Keratinocyte (primary cell): ENCODE measurements at places on chromosomes 12 and 14.

DNA sequence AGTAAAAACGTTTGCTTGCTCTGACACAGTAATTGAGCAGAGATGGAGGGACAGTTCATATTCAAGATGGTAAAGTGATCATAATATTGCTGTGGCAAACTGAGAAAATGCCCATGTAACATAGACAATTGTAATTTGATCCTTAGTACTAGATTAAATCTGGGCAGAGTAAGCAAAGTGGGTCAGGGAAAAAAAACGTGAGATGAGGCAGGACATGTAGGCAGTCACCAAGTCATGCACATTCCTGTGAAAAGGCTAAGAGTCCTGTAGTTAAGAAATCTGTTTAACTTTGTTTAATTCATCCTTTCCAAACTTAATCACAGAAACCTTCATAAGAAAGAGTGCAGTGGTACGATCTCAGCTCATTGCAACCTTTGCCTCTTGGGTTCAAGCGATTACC is 16.1 kb downstream of the BTBD7 start:
- no peak overlapping the region for H3K27ac ChIP-seq
- peaks cover 24% of the 10 kb centered on the region for H3K4me1 ChIP-seq
- H3K36me3 ChIP-seq = no peaks in the 10 kb centered on the region
- no peaks in the 10 kb centered on the region for H3K27me3 ChIP-seq

- H3K27me3 ChIP-seq = no peaks in the 10 kb centered on the region
- H3K36me3 ChIP-seq = no peaks in the 10 kb centered on the region
- peak overlapping the region; percentile 85 for H3K27ac ChIP-seq
- no peak for DNase-seq
- no peak overlapping the region for H3K4me3 ChIP-seq
- peaks cover 12% of the 10 kb centered on the region for H3K4me1 ChIP-seq
These were observed 190.4 kb downstream of the SLC25A21 start for GRCh38 chr14:36981832-36982529.

DNA sequence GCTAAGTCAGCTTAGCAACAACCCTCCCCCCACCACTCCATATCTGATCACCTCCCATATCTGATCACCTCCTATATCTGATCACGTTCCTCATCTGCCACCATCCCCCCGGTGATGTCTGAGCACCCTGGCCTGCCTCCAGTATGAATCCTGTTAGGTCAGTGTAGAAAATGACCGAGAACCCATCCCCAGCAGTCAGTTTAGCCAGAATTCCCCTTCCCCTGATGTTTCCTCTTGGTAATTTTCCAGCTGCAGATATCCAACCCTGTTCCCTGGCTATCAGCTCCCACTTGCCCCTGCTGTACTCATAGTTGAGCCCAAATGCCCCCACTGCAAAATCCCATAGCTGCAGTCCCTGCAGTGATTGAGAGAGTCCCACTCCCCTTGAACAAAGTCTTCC is 12.5 kb downstream of the SELPLG start:
- peaks cover 2% of the 10 kb centered on the region for H3K4me1 ChIP-seq
- no peaks in the 10 kb centered on the region for H3K36me3 ChIP-seq
- H3K27me3 ChIP-seq = peaks cover 6% of the 10 kb centered on the region
- H3K27ac ChIP-seq = no peak overlapping the region

- no peaks in the 10 kb centered on the region for H3K27me3 ChIP-seq
- no peak overlapping the region for H3K4me3 ChIP-seq
- H3K4me1 ChIP-seq = peaks cover 4% of the 10 kb centered on the region
- no peak for DNase-seq
- no peaks in the 10 kb centered on the region for H3K36me3 ChIP-seq
These were observed 34.1 kb upstream of the C12orf75 start for GRCh38 chr12:105296116-105297089.

GRCh38 chr12:56932146-56932545 is 2.1 kb downstream of the SDR9C7 start:
- no peak overlapping the region for H3K4me3 ChIP-seq
- no peaks in the 10 kb centered on the region for H3K36me3 ChIP-seq
- H3K27ac ChIP-seq = no peak overlapping the region

GRCh38 chr12:15829949-15830348 is 40.8 kb upstream of the EPS8 start:
- no peaks in the 10 kb centered on the region for H3K36me3 ChIP-seq
- DNase-seq = no peak
- H3K27me3 ChIP-seq = no peaks in the 10 kb centered on the region
- no peak overlapping the region for H3K27ac ChIP-seq
- no peak overlapping the region for H3K4me3 ChIP-seq
- peaks cover 10% of the 10 kb centered on the region for H3K4me1 ChIP-seq

DNA sequence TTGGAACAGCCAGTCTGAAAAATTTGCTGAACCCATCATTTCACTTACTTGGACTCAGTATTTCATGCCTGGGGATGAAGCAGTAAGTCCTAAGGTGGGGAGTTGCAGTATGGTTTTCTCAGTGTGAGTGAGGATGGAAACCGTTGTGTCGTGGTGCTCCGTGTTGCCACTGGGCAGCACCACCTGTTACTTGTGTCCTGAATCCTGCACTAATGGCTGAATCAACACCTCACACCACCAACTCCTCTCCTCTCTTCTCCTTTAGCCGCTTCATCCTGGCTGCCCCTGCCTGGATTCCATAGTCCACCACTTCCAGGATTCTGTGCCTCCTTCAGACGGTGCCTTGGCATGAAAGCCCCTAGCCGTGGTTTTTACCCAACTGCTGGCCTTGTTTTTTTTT is 3.0 kb upstream of the EP400 start:
- no peak overlapping the region for H3K4me3 ChIP-seq
- no peak overlapping the region for H3K27ac ChIP-seq
- H3K4me1 ChIP-seq = peaks cover 3% of the 10 kb centered on the region
- DNase-seq = no peak

- no peaks in the 10 kb centered on the region for H3K27me3 ChIP-seq
- H3K4me1 ChIP-seq = peaks cover 15% of the 10 kb centered on the region
- H3K36me3 ChIP-seq = no peaks in the 10 kb centered on the region
- no peak for DNase-seq
- no peak overlapping the region for H3K4me3 ChIP-seq
These were observed 12.7 kb upstream of the HNF1A start for GRCh38 chr12:120965534-120966091.

GRCh38 chr14:58701156-58701555 is 63.4 kb downstream of the DACT1 start:
- H3K27ac ChIP-seq = no peak overlapping the region
- no peak overlapping the region for H3K4me3 ChIP-seq
- no peak for DNase-seq

DNA sequence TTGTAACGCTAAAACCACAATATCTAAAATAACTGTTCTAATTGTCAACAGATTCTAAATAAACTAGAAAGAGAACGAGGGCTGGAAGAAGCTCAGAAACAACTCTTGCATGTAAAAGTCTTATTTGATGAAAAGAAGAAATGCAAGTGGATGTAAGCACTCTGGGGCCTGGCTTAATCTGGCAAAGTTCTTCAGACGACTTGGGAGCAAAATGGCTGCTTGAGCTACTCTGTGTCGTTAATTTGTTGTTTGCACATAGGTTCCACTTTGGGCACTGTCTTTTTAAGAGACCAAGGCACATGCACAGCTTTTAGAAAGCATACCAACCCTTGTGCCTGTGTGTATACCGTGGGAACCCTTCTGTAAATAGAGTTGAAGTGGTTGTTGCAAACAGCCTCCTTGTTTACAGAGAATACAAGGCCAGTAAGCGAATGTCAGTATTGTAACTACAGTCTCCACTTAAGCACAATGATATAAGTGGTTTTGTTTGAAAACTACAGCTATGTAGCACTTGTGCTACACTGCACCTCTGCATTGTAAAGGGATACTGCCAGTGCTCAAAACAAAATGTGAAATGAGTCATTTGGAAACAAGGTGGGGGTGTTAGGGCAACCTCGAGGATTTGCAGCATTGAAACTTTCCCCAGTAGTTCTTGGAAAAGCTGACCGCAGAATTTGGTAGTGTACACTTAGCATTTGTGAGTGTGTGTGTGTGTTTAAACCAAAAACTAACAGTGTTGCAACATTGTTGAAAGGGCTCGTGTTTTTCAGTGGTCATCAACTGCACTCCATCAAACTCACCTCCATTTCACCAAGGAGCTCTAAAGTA is 154.3 kb downstream of the CEP83 start:
- no peaks in the 10 kb centered on the region for H3K4me1 ChIP-seq
- no peak overlapping the region for H3K4me3 ChIP-seq
- no peak overlapping the region for H3K27ac ChIP-seq
- H3K27me3 ChIP-seq = no peaks in the 10 kb centered on the region
- DNase-seq = no peak
- H3K36me3 ChIP-seq = peaks cover 5% of the 10 kb centered on the region

GRCh38 chr14:92586963-92587699 is 73.5 kb downstream of the RIN3 start:
- no peaks in the 10 kb centered on the region for H3K27me3 ChIP-seq
- no peak overlapping the region for H3K27ac ChIP-seq
- DNase-seq = no peak

- H3K27ac ChIP-seq = no peak overlapping the region
- H3K4me1 ChIP-seq = peaks cover 50% of the 10 kb centered on the region
- H3K4me3 ChIP-seq = no peak overlapping the region
- DNase-seq = peak; percentile 23
- no peaks in the 10 kb centered on the region for H3K36me3 ChIP-seq
These were observed 6.3 kb upstream of the RIN3 start for GRCh38 chr14:92507174-92507768.

- peaks cover 8% of the 10 kb centered on the region for H3K4me1 ChIP-seq
- no peak for DNase-seq
- no peak overlapping the region for H3K27ac ChIP-seq
- H3K27me3 ChIP-seq = peaks cover 17% of the 10 kb centered on the region
These were observed 8.6 kb upstream of the KRT8 start for GRCh38 chr12:52913431-52913821.

GRCh38 chr12:89185889-89186288 is 166.4 kb downstream of the DUSP6 start:
- no peak overlapping the region for H3K27ac ChIP-seq
- no peaks in the 10 kb centered on the region for H3K36me3 ChIP-seq
- H3K4me3 ChIP-seq = no peak overlapping the region
- H3K27me3 ChIP-seq = no peaks in the 10 kb centered on the region
- H3K4me1 ChIP-seq = peaks cover 12% of the 10 kb centered on the region
- no peak for DNase-seq

DNA sequence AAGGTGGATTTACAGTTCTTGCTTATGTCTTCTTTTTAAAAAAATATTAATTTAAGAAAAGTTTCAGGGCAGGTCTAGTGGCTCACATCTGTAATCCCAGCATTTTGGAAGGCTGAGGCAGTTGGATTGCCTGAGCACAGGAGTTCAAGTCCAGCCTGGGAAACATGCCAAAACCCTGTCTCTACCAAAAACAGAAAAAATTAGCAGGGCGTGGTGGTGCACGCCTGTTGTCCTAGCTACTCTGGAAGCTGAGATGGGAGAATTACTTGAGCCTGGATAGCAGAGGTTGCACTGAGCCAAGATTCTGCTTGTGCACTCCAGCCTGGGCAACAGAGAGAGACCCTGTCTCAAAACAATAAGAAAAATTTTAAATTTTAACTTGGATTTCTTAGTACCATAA is 5.4 kb upstream of the TAS2R46 start:
- H3K4me1 ChIP-seq = no peaks in the 10 kb centered on the region
- no peak for DNase-seq
- no peak overlapping the region for H3K4me3 ChIP-seq
- no peaks in the 10 kb centered on the region for H3K36me3 ChIP-seq

DNA sequence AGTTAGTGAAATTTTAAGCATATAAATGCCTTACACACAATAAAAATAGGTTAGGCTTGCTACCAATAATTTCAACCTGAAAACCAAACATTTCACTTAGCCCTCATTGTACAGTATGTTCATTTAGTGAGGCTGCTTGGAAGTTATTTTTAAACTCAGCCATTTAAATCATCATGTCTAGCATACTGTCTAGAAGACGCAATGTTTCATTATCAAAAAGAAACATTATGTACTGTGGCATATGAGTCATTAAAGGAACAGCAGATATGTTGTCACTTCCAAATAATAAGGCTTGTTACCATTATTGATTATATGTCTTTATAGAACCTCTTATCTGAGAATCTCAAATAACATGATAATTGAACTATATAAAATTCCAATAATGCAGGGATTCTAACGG is 304.7 kb downstream of the RMST start:
- H3K4me1 ChIP-seq = no peaks in the 10 kb centered on the region
- no peak overlapping the region for H3K4me3 ChIP-seq

GRCh38 chr12:81080431-81080983 is 2.6 kb downstream of the ACSS3 start:
- H3K36me3 ChIP-seq = no peaks in the 10 kb centered on the region
- DNase-seq = no peak
- peaks cover 12% of the 10 kb centered on the region for H3K27me3 ChIP-seq
- no peak overlapping the region for H3K27ac ChIP-seq
- no peak overlapping the region for H3K4me3 ChIP-seq

GRCh38 chr12:64609536-64610078 is 688 bp upstream of the RASSF3 start:
- DNase-seq = no peak
- peaks cover 12% of the 10 kb centered on the region for H3K4me1 ChIP-seq
- no peaks in the 10 kb centered on the region for H3K27me3 ChIP-seq
- peak overlapping the region; percentile 70 for H3K27ac ChIP-seq
- peak overlapping the region; percentile 83 for H3K4me3 ChIP-seq

DNA sequence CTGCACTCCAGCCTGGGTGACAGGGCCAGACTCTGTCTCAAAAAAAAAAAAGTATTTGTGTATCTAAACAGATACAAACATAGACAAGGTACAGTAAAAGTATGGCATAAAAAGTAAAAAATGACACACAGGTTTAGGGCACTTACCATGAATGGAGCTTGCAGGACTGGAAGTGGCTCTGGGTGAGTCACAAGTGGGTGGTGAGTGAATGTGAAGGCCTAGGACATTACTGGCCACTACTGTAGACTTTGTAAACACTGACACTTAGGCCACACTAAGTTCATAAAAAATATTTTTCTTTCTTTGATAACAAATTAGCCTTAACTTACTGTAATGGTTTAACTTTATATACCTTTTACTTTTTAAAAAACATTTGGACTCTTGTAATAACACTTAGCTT is 38.0 kb upstream of the EIF5 start:
- no peaks in the 10 kb centered on the region for H3K36me3 ChIP-seq
- no peaks in the 10 kb centered on the region for H3K4me1 ChIP-seq
- H3K4me3 ChIP-seq = no peak overlapping the region
- peaks cover 3% of the 10 kb centered on the region for H3K27me3 ChIP-seq

GRCh38 chr14:54686871-54687749 is 120.2 kb downstream of the SAMD4A start:
- no peak for DNase-seq
- no peaks in the 10 kb centered on the region for H3K36me3 ChIP-seq
- peaks cover 34% of the 10 kb centered on the region for H3K4me1 ChIP-seq
- no peak overlapping the region for H3K27ac ChIP-seq
- no peak overlapping the region for H3K4me3 ChIP-seq

DNA sequence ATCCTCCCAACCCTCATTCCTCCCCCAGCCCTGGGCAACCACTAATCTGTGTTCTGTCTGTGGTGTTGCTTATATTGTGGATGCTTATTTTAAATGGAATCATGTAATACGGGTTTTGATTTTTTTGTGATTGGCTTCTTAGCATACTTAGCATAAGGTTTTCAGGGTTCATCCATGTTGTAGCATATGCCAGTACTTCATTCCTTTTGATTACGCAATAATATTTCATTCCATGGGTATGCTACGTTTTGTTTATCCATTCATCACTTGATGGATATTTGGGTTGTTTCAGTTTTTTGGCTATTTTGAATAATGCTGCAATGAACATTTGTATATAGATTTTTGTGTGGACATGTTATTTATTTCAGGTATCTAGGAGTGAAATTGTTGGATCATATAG is 82.9 kb downstream of the TSPAN9 start:
- H3K27ac ChIP-seq = no peak overlapping the region
- no peak for DNase-seq
- no peaks in the 10 kb centered on the region for H3K27me3 ChIP-seq
- H3K4me3 ChIP-seq = no peak overlapping the region
